Stimulated activated CD8-positive, alpha-beta memory T cell treated with anti-CD3 and anti-CD28 coated beads, Interleukin-12 subunit alpha, Interleukin-12 subunit beta, amount 100 ng/mL, for 4 hours (primary cell): ENCODE measurements at places on chromosomes 5 and 9.
A peak's percentile ranks its signal among the peaks of the same experiment; 100 is the strongest.

DNA sequence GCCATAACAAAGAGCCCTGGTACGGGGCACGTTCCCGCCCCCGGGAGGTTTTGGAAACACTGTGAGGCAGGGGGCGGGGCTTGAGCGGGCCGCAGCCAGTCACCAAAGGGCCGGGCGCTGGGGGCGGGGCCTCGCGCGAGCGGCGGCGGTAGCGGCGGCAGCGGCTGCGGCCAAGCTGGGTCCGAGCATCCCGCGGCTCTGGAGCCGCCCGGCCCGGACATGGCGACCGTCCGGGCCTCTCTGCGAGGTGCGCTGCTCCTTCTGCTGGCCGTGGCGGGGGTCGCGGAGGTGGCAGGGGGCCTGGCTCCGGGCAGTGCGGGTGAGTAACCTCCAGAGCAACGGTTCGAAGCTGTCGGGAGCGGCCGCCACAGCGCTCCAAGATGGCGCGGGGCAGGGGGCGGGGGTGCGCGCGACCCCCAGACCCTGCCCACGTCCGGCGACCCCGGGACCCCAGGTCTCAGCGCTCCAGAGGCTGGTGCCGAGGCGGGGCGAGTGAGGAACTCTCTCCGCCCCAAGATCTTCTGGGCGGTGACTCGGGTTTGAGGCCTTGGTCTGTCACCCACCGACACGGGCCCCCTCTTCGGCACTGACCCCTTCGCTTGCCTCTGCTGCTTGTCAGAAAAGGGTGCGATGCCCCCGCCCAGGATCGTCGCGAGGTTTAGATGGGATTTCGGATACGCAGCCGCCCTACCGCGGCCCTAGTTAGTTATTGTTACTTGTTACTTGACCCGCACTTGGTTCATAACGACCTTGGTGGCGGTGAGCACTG, at the start of gene RECK:
Gene RECK (plus strand): TSS at position 134 of the 769 bp plus-strand sequence. CDS start 86 bp downstream, at position 220.
- DNase-seq: peak; percentile 78

GRCh38 chr5:56406838-56407237, 173.7 kb upstream of the ANKRD55 start:
- no peak for DNase-seq

DNA sequence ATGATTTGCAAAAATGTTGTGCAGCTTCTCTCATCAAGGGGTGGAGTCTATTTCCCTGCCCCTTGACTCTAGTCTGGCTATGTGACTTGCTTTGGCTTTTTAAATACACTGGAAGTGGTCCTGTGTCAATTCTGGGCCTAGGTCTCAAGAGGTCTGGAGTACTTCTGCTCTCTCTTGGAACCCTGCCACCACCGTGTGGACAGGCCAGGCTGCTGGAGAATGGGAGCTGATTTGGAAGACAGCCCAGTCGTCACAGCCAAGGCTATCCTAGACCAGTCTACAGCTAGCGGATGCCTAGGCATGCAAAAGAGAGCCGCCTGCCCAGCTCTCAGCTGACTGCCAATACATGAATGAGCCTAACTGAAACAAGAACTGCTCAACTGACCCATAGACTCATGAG, 56.7 kb upstream of the CLINT1 start:
- no peak for DNase-seq

DNA sequence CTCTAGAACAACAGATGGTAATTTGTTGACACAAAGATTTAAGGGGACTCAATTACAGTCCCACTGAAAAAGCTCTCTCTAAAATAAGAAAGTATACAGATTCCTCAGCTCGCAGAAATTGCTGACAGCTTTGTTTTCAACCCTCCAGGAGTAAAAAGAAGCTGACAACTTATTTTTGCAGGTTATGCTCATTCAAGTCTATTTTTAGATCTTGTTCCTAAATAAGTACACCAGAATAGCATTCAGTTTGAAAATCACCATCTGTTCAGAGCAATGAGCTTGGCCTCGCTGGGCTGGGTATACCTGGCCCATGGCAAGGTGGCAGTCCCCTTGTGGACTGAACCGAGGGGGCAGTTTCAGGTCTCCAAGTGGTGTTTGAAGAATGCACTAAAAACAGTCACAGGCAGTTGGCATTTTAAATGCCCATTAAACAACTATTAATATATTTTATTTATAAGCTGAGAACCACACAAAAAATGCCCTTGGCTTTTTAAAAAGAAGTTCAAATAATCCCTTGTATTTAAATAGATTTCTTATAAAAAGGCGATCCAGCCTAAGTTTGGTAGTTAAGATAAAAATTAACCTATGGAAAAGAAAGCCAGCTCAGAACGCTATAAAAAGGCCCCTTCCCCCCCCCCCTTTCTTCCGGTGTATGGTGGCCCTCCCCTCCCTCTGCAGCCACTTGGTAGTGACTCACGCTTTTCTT, 169.2 kb downstream of the AUH start:
- no peak for DNase-seq
